ENCODE measurements at places on chromosomes 12 and 14.

- DNase-seq, result peak; percentile 95
Measured at GRCh38 chr14:91897106-91897701, 29.9 kb upstream of the TC2N start.

DNA sequence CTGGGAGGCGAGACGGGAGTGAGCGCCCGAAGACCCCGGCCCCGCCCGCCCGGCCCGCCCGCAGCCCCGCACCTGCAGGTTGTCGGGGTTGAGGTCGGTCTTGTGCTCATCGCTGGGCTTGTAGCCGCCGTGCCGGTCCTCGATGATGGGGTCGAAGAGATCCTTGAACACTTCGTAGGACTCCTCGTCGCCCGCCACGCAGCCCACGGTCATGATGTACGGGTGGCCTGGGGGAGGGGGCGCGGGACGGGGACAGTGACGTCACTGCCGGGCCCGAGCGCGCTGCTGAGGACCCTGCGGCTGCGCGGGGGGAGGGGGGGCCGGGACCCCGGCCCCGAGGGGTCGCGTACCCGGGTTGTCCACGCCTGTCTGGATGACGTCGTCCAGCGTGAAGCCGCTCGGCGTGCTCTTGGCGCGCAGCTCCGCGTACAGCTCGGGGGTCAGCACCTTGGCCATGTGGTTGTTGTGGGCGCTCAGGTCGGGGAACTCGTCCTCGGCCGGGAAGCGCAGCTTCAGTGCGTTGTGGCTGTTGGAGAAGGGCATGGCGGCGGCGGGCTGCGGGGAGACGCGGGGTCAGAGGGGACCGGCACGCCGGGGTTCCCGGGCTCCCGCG lies 573 bp downstream of the CKB start:
- DNase-seq, result no peak

GRCh38 chr14:104442107-104442551 lies 137.4 kb upstream of the C14orf180 start:
- DNase-seq, result no peak

GRCh38 chr14:23294734-23295561 lies 7.7 kb downstream of the PPP1R3E start:
- DNase-seq, result peak; percentile 63

DNA sequence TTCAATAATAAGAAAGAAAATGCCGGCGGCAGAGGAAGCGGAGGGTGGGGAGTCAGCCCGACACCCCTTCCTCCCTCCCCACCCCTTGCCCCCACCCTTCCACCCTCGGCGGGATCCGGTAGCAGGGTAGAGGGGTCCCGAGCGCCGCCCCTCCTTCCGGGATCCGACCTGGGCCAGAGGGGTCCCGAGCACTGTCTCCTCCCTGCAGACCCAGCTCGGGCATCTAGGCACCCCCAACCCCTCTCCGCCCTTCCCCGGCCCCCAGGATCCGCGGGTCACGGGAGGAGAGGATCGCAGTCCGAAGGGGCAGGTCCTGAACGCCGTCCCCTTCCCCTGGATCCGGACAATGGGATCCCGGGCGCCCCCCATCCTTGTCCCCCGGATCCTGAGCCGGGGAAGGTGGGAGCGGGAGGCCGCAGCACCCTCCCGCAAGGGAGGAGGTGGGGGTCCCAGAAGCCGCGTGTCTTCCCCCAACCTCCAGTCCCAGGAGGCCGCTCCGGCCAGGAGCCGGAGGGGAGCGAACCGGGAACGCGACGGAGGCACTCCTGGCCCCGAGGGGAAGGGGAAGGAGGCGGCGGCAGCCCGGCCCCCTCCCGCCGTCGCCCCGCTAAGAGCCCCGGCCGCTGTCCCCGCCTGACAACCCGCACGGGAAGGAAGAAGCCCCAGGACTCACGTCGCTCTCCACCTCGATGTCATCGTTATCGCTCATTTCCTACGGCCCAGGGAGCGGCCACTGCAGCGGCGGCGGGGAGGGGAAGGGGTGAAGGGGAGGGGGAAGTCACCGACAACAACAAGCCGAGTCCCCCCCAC lies 481 bp downstream of the MAX start:
- peak; percentile 8 for DNase-seq

GRCh38 chr12:63787306-63787705 lies 7.6 kb downstream of the RXYLT1 start:
- no peak for DNase-seq

Measured in MCF 10A (cell line).